ENCODE measurements at places on chromosomes 1 and 21.

DNA sequence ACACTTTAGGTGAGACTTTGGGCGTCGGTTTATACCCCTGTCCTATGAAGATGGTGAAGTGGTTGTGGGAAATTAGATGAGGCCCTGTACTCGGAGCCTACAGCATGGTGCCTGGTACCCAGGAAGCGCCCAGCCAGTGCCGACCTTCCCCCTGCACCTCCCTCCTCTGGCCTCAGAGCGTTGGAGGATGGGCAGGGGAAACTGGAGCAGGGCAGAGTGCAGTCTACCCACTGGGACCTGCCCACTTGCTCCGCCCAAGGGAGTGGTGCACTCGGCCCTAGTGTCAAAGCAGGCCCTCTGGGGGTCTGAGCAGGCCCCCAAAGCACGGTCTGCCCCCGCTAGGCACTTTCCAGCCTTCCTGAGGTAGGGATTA, 13.0 kb upstream of the TTC22 start:
- no peak for DNase-seq

- DNase-seq, result no peak
These were observed 73.2 kb upstream of the ABCG1 start for GRCh38 chr21:42145569-42146272.

DNA sequence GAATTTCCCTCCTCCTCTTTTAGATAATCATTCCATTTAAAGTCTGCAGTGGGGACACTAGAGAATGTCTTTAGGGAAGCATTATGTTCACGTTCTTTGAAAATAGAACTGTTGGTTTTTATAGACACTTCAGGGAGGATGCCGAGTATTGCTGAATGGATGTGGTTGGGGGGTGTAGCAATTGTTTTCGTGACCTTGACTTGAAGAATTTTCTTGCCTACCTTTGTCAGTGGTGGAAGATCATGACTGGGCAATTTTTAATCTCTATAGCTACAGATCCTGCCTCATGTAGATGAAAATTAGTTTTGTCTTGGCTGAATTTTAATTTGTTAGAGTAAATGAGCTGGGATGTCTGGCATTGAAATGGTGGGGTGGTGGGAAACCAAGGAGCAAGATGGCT, 3.8 kb downstream of the SMG7 start:
- DNase-seq, result no peak

DNA sequence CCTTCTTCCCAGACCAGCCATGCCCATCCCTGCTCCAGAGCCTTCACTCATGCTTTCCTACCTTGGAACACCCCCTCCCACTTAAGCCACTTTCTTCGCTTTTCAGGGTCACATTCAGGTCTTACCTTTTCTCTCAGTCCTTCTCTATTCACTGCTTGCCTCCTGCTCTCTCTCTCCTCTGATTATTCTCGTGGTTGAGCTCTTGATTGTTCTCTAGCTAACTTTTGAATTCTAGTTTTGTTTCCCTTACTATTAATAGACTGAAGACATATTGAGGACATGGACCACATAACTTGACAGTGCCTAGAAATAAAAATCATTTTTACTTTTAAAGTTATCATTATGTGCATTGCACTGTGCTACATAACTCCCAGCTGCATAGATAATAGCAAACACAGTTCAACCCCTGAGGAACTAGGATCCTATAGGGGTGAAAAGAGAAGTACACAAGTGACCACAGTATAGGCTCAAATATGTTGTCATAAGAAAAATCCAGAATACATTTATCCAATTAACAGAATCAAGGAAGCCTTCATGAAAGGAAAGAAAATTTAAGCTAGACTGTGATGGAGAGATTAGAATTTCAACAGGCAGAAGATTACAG, 21.5 kb downstream of the INSL5 start:
- no peak for DNase-seq

- DNase-seq, result no peak
These were observed 3.9 kb downstream of the PGD start for GRCh38 chr1:10402729-10403274.

DNA sequence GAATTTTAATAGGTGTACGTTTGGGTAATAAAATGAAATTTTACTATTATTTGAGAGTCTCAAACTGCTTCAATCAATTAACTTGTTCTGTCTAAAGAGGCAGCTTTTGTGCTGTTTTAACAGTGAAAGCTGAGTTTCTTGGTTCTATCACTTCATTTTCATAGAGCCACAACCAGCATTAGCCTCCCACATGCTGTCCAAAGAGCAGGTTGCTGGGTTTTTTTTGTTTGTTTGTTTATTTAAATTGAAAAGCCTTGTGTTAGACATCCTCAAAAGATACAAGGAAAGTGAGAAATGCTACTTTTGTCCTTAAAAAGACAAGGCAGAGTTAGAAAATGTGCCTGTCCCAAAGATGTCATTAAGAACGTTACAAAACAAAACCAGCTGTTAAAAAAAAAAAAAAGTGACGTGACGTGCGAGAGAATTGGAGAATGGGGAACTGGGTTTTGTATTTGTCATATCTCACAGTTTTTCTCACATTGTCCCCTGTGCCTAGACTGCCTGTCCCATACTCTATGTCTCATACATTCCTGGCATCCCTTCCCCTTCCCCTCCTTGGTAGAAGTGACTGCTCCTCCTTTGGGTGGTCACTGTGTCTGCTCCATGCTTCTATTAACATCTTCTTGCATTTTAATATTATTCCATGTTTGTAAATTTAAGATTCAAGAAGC, 63.1 kb upstream of the CD34 start:
- DNase-seq, result no peak

GRCh38 chr1:227793948-227794816, 21.3 kb upstream of the PRSS38 start:
- no peak for DNase-seq

DNA sequence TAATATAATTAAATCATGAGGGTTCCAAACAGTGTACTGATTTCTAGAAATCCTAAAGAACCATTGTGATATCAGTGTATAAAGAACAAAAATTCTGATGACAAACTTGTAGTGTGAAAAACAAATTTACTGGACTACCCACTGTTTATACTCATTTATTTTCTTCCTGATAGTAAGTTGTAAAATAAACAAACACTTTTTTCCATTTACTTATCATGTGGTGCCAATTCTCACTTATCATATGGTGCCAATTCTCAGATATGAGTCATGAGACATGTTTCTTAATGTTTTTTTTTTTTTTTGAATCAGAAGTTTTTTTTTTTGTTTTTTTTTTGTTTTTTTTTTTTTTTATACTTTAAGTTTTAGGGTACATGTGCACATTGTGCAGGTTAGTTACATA, 137.7 kb downstream of the LEPR start:
- DNase-seq, result no peak

DNA sequence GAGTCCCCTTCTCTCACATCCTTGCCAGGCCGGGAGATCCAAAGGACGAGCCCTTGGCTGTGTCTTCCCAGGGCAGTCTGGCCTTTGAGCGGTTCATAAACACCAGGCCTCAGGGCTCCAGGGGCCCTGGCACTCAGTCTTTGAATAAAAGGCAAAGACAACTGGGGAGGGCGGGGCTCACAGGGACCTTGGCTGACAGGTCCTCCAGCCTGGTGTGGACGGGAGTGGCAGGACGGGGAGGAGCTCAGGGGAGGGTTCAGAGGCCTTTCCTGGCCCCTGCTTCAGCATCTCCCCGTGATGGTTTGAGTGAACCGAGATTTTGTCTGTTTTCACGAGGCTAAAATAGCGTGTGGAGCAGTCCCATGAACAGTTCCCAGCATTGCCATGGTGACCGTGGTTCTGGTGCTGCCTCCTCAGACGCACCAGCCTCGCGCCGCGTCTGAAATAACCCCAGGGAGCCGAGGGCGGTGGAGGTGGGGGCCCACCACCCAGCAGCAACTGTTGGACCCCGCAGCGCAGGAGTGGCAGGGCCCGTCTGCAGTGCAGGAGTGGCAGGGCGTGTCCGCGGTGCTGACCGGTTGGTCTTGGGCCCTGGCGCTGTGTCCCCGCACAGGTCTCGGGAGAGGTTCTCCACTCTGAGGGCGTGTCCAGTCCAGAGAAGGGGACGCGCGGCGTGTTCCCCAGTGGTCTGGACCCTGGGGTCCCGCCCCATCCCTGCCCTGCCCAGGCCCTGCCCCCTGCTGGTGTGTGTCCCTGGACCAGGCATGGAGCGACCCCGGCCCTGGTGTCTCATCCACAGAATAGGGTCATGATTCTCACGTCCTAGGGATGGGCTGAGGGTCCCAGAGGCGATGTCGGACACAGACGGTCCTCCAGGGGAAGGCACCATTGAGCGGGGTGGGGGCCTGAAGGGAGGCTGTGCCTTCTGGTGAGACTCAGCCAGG, 7.1 kb upstream of the PRKCZ start:
- DNase-seq, result no peak

DNA sequence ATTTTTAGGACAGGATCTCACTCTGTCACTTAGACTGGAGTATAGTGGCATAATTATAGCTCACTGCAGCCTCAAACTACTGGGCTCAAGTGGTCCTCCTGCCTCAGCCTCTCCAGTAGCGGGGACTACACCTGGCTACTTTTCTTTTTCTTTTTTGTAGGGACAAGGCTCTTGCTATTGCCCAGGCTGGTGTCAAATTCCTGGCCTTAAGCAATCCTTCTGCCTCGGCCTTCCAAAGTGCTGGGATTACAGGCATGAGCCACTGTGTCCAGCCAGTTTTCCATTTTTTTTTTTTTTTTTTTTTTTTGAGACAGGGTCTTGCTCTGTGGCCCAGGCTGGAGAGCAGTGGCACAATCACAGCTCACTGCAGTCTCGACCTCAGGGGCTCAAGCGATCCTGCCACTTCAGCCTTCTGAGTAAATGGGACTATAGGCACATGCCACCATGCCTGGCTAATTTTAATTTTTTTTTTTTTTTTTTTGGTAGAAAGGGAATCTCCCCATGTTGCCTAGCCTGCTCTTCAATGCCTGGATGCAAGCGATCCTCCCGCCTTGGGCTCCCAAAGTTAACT, 20.6 kb upstream of the CEP85 start:
- DNase-seq, result no peak

GRCh38 chr1:171739656-171740055, 2.2 kb downstream of the VAMP4 start:
- peak; percentile 19 for DNase-seq

GRCh38 chr1:171506525-171507304, 21.4 kb downstream of the PRRC2C start:
- DNase-seq, result no peak

DNA sequence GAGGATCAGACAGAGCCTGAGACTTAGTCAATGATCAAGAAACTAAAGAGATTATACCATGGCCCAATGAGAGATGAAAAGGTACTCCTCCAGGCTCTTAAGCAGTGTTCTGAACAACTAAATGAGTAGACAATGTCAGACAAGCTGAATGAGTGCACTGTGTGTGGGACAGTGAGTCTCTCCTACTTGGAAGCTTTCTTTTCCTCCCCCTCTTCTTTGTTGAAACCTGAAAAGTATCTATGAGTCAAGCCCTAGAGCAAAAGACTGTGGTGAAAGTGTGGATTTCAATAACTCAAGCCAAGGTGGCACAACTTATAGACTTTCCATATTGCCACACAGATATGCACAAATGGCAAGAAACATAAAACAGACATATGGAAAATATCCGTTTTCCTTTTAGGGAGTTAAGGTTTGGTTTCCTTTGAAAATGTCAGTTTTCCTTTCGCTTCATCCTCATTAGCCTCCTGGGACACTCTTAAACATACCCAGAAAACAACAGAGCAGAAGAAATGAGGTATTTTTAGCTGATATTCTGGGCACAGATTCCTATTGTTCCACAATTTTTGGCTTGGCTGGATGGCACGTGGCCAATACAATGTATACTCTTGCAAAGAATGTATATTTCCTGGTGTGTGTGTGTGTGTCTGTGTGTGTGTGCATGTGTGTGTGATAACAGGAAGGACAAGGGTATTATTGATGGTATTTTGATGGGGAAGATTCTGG, 96.6 kb downstream of the LMX1A start:
- DNase-seq, result peak; percentile 26

DNA sequence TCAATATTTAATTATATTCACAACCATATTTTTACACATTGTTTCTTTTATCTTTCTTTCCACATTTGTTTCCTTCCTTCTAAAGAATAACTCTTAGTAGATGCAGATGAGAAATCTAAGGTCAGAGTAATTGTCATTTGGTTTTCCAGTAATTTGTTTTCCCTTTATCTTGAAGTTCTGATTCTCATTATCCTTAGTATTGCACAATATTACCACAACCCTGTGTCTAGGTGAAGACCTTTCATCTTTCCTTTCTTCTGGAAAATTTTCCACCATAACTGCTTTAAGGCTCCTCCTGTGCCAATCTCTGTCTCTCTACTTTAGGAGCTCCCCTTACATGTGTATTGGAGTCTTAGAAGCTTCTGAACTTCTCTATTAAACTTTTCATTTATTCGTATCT, 209.0 kb downstream of the DPYD start:
- DNase-seq, result no peak

GRCh38 chr1:169484683-169485430, 887 bp downstream of the SLC19A2 start:
- peak; percentile 55 for DNase-seq

DNA sequence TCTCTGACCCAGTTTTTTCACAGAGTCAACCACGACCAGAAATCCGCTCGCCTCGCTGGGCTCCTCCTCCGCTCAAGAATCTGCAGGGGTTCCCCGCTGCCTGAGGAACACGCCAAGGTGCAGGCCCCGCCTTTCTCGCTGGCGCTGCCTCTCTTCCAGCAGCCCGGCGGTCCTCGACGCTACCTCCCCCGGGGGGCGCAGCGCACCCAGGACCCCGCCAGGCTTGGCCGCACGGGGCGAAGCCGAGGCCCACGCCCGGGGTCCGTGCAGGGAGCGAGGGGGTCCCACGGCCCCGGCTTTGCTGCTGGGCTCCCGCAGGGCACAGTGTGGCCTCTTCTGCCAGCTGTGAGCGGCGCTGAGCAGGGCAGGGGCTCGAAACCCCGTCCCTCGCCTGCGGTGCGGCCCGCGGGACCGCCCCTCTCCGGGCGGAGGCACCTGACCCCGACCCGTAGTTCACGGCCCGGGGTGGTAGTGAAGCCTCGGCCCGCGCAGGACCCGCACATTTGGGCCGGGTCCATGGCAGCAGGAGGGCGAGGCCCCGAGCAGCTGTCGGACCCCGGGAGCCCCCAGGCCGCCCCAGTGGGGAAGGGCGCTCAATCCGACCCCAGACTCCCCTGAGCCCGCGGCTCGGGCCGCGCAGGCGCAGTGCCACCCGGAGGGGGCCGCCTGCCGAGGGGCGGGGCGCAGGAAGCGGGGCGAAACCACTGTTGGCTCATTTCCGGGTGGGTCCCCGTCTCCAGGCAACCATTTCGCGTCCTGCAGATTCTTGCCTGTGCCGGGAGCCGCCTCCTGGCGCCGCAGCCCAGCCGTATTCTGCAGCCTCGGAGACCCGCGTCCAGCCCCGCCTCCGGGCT, 10.0 kb upstream of the MMEL1 start:
- peak; percentile 64 for DNase-seq

- DNase-seq, result no peak
These were observed 373 bp downstream of the MTF1 start for GRCh38 chr1:37858931-37859506.

- no peak for DNase-seq
These were observed 55.3 kb downstream of the PTPN14 start for GRCh38 chr1:214496126-214496525.

- DNase-seq, result no peak
These were observed 25.8 kb upstream of the LRRC8C start for GRCh38 chr1:89607156-89607555.
